Left lung (tissue), 14 donors: ENCODE measurements at places on chromosomes 16 and 17. TPM values are rescaled to one million over a fixed set of nuclear protein-coding genes. Genes with fewer than 3 reads are reported as not detected.
A peak's percentile ranks its signal among the peaks of the same experiment; 100 is the strongest.

- H3K27me3 ChIP-seq, result no peaks in the 10 kb centered on the region
- H3K27ac ChIP-seq, result peak overlapping the region; percentile 60
- no peak for DNase-seq
- H3K36me3 ChIP-seq, result no peaks in the 10 kb centered on the region
- no peak overlapping the region for H3K4me3 ChIP-seq
These were observed 9.4 kb upstream of the ATP2A3 start for GRCh38 chr17:3973495-3974137.

DNA sequence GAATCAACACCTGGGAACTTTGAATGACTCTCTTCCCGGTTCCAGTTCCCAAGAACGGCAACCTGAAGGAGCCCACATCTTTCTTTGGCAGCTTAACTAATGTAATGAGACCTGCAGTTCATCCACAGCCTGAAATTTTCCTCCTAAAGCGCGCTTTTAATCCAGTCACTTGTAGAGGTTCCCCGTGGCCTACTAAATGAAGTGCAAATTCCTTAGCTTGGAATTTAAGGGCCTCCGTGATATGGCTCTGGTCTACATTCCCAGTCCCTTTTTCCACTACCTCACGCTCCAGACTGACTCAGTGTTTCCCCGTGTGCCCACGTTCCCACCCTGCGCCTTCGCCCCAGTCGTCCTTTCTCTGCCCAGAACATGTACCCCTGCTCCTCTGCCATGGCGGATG is 27.2 kb downstream of the FZD2 start:
- H3K27ac ChIP-seq, result no peak overlapping the region
- H3K4me1 ChIP-seq, result no peaks in the 10 kb centered on the region
- no peak for DNase-seq
- no peak overlapping the region for H3K4me3 ChIP-seq
- H3K36me3 ChIP-seq, result no peaks in the 10 kb centered on the region

DNA sequence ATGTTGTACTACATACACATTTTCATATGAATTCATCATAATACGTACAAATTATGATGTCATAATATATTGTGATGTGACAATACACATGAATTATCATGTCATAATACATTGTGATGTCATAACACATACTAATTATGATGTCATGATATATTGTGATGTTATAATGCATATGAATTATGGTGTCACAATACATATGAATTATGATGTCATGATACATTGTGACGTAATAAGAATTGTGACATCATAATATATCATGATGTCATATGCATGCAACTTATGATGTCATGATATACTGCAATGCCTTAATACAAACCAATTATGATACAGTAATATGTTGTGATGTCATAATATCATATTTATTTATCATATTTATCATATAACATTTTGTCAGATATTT is 2074.3 kb downstream of the TP53TG3F start:
- no peak overlapping the region for H3K27ac ChIP-seq
- H3K27me3 ChIP-seq, result no peaks in the 10 kb centered on the region
- no peak overlapping the region for H3K4me3 ChIP-seq
- H3K4me1 ChIP-seq, result no peaks in the 10 kb centered on the region
- DNase-seq, result no peak
- H3K36me3 ChIP-seq, result no peaks in the 10 kb centered on the region

DNA sequence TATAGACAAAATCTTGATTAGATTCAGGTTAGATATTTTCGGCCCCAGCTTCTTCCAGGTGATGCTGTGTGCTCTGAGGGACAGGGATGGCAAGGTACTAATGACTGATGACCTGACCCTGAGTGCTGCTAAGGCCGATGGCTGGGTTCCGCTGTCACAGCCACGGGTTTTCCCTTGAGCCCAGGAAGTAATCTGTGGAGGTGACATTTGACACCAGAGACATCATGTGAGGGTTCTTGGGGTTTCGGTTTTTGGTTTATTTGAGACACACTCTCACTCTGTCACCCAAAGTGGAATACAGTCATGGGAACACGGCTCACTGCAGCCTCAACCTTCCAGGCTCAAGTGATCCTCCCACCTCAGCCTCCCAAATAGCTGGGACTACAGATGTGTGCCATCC is 9.8 kb downstream of the OTOP3 start:
- no peak overlapping the region for H3K27ac ChIP-seq
- no peak for DNase-seq
- no peaks in the 10 kb centered on the region for H3K27me3 ChIP-seq
- no peak overlapping the region for H3K4me3 ChIP-seq

- H3K36me3 ChIP-seq, result no peaks in the 10 kb centered on the region
- H3K27me3 ChIP-seq, result no peaks in the 10 kb centered on the region
- DNase-seq, result no peak
- H3K4me1 ChIP-seq, result peaks cover 12% of the 10 kb centered on the region
These were observed 23.8 kb upstream of the TMEM101 start for GRCh38 chr17:44038604-44039011.

- H3K27ac ChIP-seq, result peak overlapping the region; percentile 47
- no peaks in the 10 kb centered on the region for H3K36me3 ChIP-seq
These were observed 11.4 kb downstream of the SPNS2 start for GRCh38 chr17:4509923-4510617.

DNA sequence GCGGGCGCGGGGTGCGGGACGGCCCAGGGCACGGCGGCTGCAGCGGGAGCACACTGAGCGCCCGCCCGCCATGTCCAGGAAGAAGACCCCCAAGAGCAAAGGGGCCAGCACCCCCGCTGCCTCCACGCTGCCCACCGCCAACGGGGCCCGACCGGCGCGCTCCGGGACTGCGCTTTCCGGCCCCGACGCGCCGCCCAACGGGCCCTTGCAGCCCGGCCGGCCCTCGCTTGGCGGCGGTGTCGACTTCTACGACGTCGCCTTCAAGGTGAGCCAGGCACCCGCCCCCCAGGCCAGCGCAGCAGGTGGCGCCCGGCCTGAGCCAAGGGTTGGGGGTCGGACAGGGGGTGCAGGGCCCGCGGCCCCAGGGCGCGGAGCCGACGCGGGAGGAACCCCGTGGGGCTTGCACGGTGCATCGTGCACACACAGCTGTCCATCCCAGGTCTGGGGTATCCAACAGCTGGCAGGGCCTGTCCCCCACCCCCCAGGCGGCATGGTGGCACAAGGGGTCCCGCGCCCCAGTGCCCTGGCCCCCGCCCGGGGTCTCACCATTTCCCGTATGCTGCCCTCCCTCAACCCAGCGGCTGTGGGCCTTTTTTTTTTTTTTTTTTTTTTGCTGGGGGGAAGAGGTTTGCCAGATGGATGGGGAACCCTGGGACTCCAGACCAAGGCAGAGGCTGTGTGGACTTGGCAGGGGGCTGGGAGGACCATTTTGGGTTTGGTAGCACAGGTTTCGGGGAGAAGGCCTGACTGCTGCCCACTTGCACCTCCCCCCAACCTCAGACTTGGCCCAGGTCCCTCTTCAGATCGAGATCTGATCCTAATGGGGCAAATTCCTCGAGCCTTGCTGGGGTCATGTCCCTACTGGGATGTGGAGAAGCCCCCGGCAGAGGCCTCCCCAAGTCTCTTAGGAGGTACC is 547 bp downstream of the RAB26 start:
- H3K27ac ChIP-seq, result no peak overlapping the region
- peaks cover 44% of the 10 kb centered on the region for H3K4me1 ChIP-seq
- H3K27me3 ChIP-seq, result peaks cover 26% of the 10 kb centered on the region
- DNase-seq, result no peak

GRCh38 chr16:47574091-47575054 is 113.2 kb downstream of the PHKB start:
- no peak for DNase-seq
- H3K36me3 ChIP-seq, result no peaks in the 10 kb centered on the region
- no peak overlapping the region for H3K27ac ChIP-seq
- no peaks in the 10 kb centered on the region for H3K27me3 ChIP-seq
- no peaks in the 10 kb centered on the region for H3K4me1 ChIP-seq

The FOXN1 gene
- 0.29 TPM for total RNA-seq

The CHST4 gene
- 0.26 TPM for total RNA-seq

The FAAP100 gene
- 28.1 TPM for total RNA-seq

The KRT39 gene
- total RNA-seq, result 0.41 TPM
